ENCODE measurements at places on chromosomes 1 and 21. TPM values are rescaled to one million over a fixed set of nuclear protein-coding genes. Genes with fewer than 3 reads are reported as not detected.
A peak's percentile ranks its signal among the peaks of the same experiment; 100 is the strongest.

The CDK11A gene
- 19.5 TPM for total RNA-seq

The ST6GALNAC5 gene
- total RNA-seq = 3.6 TPM

- H3K4me3 ChIP-seq = no peak overlapping the region
- no peaks in the 10 kb centered on the region for H3K4me1 ChIP-seq
- no peaks in the 10 kb centered on the region for H3K36me3 ChIP-seq
- no peaks in the 10 kb centered on the region for H3K27me3 ChIP-seq
Observed at GRCh38 chr1:11365744-11366387, 92.9 kb downstream of the UBIAD1 start.

GRCh38 chr1:112505878-112506277 is 2.9 kb upstream of the WNT2B start:
- no peaks in the 10 kb centered on the region for H3K36me3 ChIP-seq
- H3K4me1 ChIP-seq = peaks cover 49% of the 10 kb centered on the region
- H3K27ac ChIP-seq = no peak overlapping the region
- no peak for DNase-seq

DNA sequence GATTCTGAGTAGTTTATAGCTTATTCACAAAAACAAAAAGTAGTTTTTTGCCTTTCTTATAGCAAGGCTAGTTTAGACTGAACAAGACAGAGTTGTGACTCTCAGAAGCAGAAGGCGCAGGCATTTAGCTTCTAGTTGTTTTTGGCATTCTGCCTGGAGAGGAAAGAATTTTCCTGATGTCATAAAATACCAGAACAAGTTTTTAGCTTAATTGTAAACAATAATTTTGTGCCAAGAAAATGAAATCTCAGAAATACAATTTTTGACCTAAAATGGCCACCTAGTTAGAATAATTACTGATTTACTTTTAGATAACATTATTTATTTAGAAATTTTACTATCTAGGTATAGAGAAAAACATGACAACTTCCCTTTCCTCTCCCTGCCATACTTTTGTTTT is 1.0 kb downstream of the DNAJB4 start:
- H3K4me1 ChIP-seq = no peaks in the 10 kb centered on the region
- DNase-seq = peak; percentile 72
- H3K27ac ChIP-seq = peak overlapping the region; percentile 86
- H3K4me3 ChIP-seq = peak overlapping the region; percentile 34
- H3K36me3 ChIP-seq = no peaks in the 10 kb centered on the region
